ENCODE measurements at places on chromosomes 5 and 9.

GRCh38 chr5:17748941-17749340 lies 114.7 kb downstream of the TAF11L14 start:
- no peak for DNase-seq

DNA sequence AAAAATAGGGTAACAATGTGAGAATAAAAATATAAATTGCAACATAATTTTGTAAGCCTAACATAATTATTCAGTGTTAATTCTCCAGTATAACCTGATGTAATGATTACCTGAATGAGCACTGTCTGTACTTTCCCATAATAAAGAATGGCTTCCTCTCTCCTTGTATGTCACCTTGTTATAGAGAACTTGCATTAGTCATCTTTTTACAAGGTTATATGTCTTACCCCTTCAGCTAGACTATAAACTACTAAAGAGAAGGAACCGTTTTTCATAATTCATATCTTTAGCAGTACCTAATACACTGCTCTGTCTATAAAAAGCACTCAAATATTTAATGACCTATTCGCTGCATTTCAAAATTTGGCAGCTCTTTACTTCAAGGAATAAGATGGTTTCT lies 19.8 kb downstream of the STRBP start:
- DNase-seq = no peak

DNA sequence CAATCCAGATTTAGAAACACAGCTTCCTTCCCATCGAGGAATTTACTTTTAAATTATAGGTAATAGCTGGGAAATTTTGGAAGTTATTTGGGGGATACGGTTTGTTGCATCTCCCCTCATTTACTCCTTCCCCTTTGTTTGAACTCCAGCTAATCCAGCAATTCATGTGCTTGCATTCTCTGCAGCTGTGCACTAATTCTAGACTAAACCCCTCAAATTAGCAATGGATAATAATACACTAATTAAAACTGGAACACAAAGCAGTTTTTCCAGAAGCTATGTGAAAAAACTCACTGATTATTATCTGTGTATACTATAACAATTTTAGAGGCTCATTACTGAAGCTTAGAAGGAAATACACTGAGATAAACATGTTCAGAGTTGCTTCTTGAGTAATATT lies 751.2 kb upstream of the ZNF608 start:
- no peak for DNase-seq

DNA sequence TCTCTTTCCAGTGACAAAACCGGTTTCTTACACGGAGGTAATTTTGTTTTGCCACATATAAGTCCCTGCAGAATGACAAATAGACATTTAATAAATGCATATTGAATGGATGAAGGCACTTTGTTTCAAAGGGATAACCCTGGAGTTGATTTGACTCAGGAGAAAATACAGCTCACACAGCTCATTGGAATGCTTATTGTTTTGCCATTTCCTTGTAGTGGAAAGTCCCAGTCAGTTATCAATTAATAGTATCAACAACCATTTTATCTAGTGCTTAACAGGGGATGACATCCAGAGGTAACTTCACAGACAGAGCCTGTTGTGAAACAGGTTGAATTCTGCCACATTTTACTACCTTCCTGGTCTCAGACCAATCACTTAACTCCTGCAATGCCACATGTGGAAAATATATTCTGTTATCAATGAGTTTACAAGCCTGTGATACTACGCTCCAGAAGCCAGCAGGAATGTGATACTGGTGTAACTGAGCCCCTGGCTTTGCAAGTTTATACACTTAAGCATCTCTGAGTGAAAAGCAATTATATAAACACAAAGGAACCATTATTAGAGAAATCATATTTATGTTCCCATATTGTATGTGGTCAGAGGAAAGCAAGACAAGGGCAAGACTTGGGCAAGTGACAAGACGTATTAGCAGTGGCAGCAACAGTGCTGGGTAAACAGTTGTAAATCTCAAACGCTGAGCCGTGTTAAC lies 123.1 kb upstream of the ANKRD55 start:
- no peak for DNase-seq

DNA sequence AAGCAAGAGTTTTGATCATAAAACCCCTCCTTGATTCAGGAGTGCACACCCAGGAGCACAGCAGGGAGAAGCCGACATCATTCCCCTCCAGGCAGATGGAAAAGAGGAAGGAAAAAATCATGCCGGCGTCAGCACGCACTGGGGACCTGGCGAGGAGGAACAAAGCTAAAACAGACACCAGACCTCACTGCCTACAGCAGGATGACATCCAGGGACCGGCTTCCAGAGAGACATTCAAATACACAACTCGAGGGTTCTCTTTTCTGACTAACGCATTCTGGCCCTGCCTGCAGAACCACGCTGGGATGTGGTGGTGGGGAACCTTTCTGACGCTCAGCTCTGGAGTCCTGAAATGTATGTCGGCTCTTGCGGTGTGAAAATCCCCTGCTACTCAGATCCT lies 2.7 kb downstream of the UBAC1 start:
- DNase-seq = no peak

- no peak for DNase-seq
These were observed 57.9 kb downstream of the MCCC2 start for GRCh38 chr5:71645030-71645429.

GRCh38 chr5:168790002-168790635 lies 211.0 kb upstream of the PANK3 start:
- no peak for DNase-seq

- DNase-seq = no peak
These were observed 19.4 kb upstream of the GRPEL2 start for GRCh38 chr5:149325894-149326293.

GRCh38 chr5:8905021-8905420 lies 640.9 kb downstream of the SEMA5A start:
- DNase-seq = peak; percentile 51

DNA sequence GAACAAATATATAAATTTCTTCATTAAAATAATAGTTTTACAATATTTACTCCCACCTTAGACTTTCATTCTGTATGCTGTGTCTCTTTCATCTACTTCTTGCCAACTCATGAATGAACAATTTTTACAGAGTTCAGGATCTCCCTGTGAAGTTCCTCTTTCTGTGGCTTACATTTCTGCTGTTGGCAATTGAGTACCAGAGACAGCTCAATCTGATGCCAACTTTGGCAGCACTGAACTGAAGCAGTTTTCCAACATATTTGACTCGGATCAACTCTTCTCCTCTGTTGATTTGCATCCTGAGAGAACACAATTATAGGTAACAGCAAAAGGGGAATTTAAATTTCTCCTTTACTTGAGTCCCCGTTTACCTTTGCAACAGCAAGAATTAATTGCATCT lies 1262.2 kb downstream of the EFNA5 start:
- DNase-seq = no peak

- no peak for DNase-seq
These were observed 33.8 kb upstream of the ANXA2R start for GRCh38 chr5:43073597-43074546.

DNA sequence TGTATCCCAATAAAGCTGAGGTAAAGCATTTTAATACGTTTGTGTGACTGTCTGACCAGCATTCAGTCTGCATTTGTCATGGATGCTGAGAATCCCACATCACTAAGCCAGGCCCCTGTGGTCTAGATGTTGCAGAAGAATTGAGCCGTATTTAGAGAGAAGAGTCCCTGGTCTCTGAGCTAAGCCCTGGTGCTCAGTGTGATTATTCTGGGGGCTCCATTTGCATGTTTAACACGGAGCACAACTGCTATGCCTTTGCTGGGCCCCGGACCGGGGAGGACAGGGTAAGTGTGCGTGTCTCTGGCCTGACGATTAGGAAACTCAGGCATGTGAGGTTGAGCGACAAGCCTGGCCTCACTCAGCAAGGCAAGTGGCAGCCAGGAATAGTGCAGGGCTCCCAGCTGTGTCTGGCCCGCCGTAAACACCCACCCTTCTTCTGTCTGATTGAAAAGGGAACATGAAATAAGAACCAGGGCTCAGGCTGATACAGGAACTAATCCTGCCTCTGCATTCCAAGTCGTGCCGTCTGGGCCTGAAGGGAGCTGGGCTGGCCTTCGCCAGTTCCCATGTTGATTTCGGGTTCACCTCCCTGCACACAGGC lies 22.3 kb downstream of the FAM78A start:
- DNase-seq = peak; percentile 44

DNA sequence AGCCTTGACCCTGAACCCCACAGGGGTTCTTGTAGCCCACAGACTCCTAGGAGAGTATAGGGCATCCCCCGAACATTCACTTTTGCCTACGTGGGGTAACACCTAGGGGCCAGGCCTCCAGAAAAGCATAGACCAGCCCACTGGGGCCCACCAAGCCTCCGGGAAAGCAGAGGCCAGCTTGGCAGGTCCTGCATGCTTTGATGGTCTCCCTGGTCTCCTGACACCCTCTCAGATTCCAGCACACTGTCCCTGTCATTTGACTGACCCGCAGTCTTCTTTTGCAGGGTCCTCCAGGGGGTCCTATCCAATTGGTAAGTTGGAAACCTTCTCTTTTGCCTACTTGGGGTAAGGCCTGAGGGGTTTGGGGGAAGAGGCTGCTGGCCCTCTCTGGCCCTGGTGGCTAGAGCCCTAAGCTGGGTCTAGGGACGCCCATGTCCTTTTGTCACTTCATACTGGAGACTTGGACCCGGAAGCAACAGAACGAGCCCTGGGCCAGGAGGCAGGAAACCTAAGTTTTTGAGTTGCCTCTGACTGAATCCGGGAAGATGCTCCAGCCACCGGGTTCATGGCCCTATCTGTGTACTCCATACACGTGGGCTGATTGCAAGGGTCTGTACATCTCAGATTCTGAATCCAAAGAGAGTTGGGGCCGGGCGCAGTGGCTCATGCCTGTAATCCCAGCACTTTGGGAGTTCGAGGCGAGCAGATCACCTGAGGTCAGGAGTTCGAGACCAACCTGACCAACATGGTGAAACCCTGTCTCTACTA lies 20.9 kb upstream of the ORM1 start:
- DNase-seq = no peak

- no peak for DNase-seq
These were observed 156.8 kb downstream of the CEP120 start for GRCh38 chr5:123266365-123266764.

DNA sequence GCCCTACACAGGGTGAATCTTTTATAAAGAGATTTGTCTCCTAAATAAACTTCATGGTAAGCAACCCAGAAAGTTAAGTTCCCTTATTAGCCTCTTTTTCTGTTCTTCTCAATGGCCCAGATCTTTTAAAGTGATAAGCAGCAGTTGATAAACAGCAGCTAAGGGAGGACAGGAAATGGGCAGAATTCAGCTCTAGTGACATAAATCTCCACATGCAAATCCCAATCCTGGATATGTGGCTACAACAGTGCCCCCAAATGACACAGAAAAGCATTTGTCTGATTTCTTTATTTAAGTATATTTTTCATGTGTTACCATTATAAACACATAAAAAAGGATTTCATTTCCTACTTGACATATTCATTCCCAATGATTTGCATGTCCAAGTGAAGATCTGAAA lies 199.0 kb downstream of the DTWD2 start:
- DNase-seq = no peak

DNA sequence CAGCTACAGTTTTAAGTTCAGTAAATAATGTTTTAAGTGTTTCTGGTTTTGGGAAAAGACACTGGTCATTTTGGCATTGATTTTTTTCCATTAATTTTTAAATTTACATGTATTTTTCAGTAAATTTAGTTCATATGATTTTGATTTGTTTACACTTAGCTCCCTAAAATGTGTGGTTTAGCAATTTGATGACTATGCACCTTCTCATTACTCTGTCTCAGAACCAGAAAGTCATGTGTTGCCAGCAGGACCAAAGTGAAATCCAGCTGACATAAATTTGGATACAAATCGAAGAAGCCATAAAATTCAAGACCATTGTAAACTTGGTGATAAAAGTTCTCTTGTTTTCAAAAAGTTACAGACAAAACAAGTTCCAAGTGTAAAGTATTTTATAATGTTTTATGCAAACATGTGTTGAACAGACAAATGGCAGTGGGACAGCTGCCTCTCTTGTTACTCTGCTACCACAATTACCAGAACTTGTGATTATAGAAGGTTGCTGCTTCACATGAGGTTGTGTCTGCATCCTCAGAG lies 354.8 kb downstream of the NR2F1-AS1 start:
- peak; percentile 60 for DNase-seq

- no peak for DNase-seq
These were observed 13.0 kb downstream of the F2RL2 start for GRCh38 chr5:76610196-76610595.
